Stimulated activated naive CD4-positive, alpha-beta T cell (primary cell): ENCODE measurements at places on chromosomes 7 and 10.

- no peak for DNase-seq
These were observed 530.2 kb upstream of the FZD8 start for GRCh38 chr10:36171953-36172940.

GRCh38 chr7:152674860-152675758 lies 832 bp downstream of the XRCC2 start:
- no peak for DNase-seq

DNA sequence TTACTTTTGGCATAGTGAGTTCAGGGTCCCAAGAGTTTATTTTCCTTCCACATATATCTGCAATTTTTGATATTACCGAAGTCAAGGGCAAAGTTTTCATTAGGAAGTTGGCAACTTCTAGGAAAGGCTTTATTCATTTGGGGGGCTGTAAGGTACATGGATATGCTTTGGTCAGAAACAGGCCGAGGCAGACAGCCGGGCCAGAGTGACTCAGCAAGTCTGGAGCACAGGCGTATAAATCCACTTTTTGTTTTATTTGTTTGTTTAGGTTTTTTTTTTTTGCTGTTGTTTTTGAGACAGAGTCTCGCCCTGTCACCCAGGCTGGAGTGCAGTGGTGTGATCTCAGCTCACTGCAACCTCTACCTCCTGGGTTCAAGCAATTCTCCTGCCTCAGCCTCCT lies 3.7 kb downstream of the ZNF680 start:
- no peak for DNase-seq

GRCh38 chr7:106569500-106569929 lies 91.4 kb downstream of the CCDC71L start:
- DNase-seq = no peak

- no peak for DNase-seq
These were observed 238.4 kb downstream of the ARHGAP21 start for GRCh38 chr10:24485304-24485703.

GRCh38 chr10:113663142-113663541 lies 699 bp downstream of the NRAP start:
- no peak for DNase-seq

DNA sequence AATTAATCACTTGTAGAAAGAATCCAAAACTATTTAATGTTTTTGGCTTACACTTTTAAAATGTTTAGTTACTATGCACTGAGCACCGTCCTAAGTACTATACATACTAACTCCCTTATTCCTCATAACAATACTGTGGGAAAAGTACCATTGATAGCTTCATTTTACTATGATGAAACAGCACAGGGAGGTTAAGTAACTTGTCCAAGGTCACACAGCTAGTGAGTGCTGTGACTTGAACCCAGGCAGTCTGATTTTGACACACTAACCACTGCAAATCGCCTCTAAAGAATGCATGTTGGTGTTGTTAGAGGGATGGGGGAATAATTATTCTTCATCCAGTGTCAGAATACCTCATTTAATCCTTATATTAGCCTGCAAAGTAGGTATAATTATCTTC lies 1.9 kb upstream of the RELN start:
- DNase-seq = no peak

GRCh38 chr7:45107356-45107755 lies 4.1 kb downstream of the TBRG4 start:
- no peak for DNase-seq

- no peak for DNase-seq
These were observed 90.5 kb downstream of the VSTM2A start for GRCh38 chr7:54632696-54633095.
